ENCODE measurements at places on chromosomes 4 and X.

GRCh38 chr4:81844717-81845116, 373.0 kb upstream of the RASGEF1B start:
- DNase-seq, result peak; percentile 30

DNA sequence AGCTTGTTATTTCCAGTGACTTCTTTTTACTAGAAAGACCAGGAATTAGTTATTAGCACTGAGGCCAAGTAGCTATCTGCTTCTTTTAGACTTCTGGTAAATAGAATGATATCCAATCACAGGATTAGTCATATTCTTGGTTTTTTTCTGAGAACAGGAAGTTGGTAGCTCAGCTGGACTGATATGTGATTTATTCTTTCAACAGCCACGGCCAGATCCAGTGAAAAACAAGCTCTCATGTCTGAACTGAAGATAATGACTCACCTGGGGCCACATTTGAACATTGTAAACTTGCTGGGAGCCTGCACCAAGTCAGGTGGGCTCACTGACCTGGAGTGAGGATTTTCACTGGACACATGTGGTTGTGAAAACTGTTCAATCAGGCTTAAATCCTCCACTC, 48.6 kb downstream of the PDGFRA start:
- no peak for DNase-seq

GRCh38 chr4:97868097-97868496, 275.2 kb downstream of the STPG2 start:
- no peak for DNase-seq

- DNase-seq, result no peak
Observed at GRCh38 chr4:172780566-172781081, 388.0 kb upstream of the GALNT7 start.

DNA sequence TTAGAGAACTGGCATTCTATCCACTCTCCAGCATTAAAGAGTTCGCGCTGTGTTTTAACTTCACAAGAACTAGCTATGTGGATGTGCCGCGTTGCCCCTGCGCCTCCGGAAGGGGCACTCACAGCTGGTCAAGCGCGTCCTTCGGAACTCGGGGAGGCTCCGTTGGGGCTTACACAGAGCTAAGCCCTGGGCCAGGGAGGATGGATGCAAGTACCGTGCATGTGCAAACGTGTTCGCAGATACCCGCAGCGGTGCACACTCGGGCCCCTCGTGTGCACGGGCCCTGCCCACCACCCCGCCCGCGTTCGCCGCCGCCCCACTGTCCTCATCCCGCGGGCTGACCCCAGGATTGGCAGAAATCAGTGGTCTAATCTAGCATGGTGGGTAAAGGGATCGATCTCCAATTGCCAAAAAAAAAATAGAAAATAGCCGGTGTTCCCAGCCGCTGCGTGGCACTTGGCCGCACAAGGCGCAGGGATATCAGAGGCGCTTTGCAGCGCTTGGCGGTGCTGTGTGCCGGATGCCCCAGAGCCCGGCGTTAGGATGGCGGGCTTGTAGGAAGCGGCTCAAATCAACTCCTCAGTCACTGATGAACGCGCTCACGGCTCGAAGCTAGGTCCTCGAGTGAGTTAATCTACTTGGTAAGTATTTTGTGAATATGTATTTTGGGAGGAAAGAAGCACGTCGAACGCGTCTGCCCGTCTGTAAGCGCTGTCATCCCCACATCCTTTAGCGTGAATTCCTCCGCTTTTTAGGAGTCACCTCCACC, 989 bp upstream of the PCDH10 start:
- no peak for DNase-seq

- no peak for DNase-seq
Observed at GRCh38 chrX:13750204-13750603, 15.7 kb downstream of the OFD1 start.

- no peak for DNase-seq
Observed at GRCh38 chr4:140044337-140044902, 109.6 kb downstream of the MAML3 start.

- DNase-seq, result no peak
Observed at GRCh38 chr4:79272126-79272525, 53.7 kb downstream of the NAA11 start.

DNA sequence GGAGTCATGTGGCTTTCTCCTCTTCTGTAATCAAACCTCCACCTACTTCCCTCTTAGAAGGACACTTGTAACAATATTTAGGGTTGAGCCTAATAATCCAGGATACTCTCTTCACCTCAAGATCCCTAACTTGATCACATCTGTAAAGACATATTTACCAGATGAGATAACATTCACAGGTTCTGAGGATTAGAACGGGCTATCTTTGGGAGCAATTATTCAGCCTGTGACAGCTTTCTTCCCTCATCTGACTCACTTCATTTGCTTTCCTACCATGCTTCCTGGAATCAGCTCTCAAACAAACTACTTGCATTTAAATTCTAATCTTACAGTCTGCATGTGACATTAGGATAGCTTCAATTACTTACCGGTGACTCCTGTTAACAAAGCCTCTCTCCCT, 133.5 kb upstream of the NDST3 start:
- DNase-seq, result no peak

GRCh38 chr4:145760176-145760575, 80.2 kb downstream of the C4orf51 start:
- no peak for DNase-seq

Data from activated CD8-positive, alpha-beta memory T cell treated with anti-CD3 and anti-CD28 coated beads for 1 hour (primary cell).